Naive thymus-derived CD4-positive, alpha-beta T cell (primary cell): ENCODE measurements at places on chromosomes 2 and 18. TPM values are rescaled to one million over a fixed set of nuclear protein-coding genes. Genes with fewer than 3 reads are reported as not detected.
A peak's percentile ranks its signal among the peaks of the same experiment; 100 is the strongest.

The MLPH gene
- polyA plus RNA-seq = not detected

The CD207 gene
- polyA plus RNA-seq = not detected

The RMND5A gene
- 13.9 TPM for polyA plus RNA-seq

The IFT172 gene
- polyA plus RNA-seq = 4.6 TPM

The PJVK gene
- 0.44 TPM for polyA plus RNA-seq

The IL36RN gene
- not detected for polyA plus RNA-seq

The SMYD1 gene
- 0.21 TPM for polyA plus RNA-seq

The NFE2L2 gene
- 98.5 TPM for polyA plus RNA-seq

The GPR55 gene
- 1.4 TPM for polyA plus RNA-seq

The ANKAR gene
- 6.9 TPM for polyA plus RNA-seq

- H3K4me3 ChIP-seq = no peak overlapping the region
- H3K4me1 ChIP-seq = no peaks in the 10 kb centered on the region
- no peaks in the 10 kb centered on the region for H3K27me3 ChIP-seq
- no peak for DNase-seq
Observed at GRCh38 chr2:9160732-9161131, 45.9 kb upstream of the ASAP2 start.

- no peak for DNase-seq
- no peak overlapping the region for H3K27ac ChIP-seq
- H3K27me3 ChIP-seq = no peaks in the 10 kb centered on the region
- no peak overlapping the region for H3K4me3 ChIP-seq
Observed at GRCh38 chr2:80496346-80496745, 191.8 kb upstream of the LRRTM1 start.

- H3K4me1 ChIP-seq = no peaks in the 10 kb centered on the region
- no peaks in the 10 kb centered on the region for H3K36me3 ChIP-seq
- DNase-seq = no peak
- no peaks in the 10 kb centered on the region for H3K27me3 ChIP-seq
- H3K27ac ChIP-seq = no peak overlapping the region
- H3K4me3 ChIP-seq = no peak overlapping the region
Observed at GRCh38 chr18:51135795-51136194, 61.7 kb downstream of the MEX3C start.

- H3K36me3 ChIP-seq = no peaks in the 10 kb centered on the region
- H3K4me1 ChIP-seq = no peaks in the 10 kb centered on the region
- DNase-seq = no peak
- no peak overlapping the region for H3K4me3 ChIP-seq
- no peak overlapping the region for H3K27ac ChIP-seq
Observed at GRCh38 chr2:235725016-235725489, 231.2 kb downstream of the AGAP1 start.

DNA sequence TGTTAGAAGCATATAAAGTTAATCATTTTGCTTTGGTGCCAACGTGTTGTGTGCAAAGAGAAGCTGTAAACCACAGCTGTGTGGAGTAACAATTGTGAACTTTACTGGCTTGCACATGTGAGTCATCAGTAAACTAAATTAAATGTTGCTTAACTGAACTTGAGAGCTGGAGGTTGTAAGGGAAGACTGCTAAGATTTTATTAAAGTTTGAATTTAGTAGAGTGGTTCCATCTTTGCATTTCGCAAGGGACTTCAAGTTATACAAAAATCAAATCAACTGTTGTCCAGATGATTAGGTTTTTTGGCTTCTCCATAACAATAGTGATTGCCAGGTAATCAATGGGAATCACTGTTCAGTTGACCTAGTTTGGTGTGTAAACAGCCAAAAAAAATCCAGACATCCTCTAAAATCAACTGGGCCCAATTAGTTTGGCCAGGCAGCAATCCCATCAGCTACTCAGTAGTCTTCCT, 247.4 kb downstream of the MYO3B start:
- H3K27me3 ChIP-seq = no peaks in the 10 kb centered on the region
- H3K36me3 ChIP-seq = no peaks in the 10 kb centered on the region
- no peak overlapping the region for H3K4me3 ChIP-seq

DNA sequence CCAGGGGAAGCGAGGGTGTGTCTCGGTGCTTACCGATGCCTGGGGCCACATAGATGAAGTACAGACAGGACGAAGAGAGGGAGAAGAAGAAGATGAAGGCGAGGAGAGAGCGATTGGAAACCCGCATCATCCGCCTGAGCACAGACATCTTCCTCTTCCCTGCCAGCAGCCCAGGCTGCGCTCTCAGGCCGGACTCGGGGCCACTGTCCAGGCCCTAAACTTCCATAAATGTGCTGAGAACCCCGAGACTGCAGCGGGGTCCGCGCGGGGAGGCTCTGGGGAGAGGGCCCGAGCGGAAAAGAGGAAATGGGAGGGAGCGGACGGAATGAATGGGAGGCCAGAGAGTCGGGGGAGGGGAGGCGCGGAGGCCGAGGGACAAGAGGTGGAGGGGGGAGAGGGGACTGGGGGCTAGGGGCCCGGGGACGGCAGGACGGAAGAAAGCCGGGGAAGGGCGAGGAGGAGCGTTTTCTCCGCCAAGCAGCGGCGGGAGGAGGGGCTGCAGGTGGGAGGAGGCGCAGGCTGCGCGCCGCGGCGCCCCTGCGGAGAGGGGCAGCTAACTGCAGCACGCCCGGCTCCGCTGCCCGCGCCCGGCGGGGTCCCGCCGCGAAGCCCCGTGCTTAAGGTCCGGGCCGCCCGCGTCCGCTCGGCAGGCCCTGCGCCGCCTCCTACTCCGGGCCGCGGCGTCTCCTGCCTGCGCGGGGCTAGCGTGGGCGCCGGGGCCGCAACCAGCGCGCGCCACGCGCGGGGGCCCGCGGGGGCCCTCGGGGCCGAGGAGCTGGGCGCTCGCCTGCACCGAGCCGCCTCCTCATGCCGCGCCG, at the start of gene B4GALT6:
TSS of gene B4GALT6 (minus strand) at position 303 of the 818 bp plus-strand sequence. CDS start at position 148, 155 bp downstream.
- no peaks in the 10 kb centered on the region for H3K36me3 ChIP-seq
- peak within 1 kb of the TSS; percentile 24 for H3K4me3 ChIP-seq
- DNase-seq = no peak
- H3K4me1 ChIP-seq = no peaks in the 10 kb centered on the region

GRCh38 chr2:225002039-225002655, 40.1 kb downstream of the DOCK10 start:
- H3K27ac ChIP-seq = peak overlapping the region; percentile 23
- H3K27me3 ChIP-seq = no peaks in the 10 kb centered on the region
- peak; percentile 72 for DNase-seq
- no peaks in the 10 kb centered on the region for H3K36me3 ChIP-seq

DNA sequence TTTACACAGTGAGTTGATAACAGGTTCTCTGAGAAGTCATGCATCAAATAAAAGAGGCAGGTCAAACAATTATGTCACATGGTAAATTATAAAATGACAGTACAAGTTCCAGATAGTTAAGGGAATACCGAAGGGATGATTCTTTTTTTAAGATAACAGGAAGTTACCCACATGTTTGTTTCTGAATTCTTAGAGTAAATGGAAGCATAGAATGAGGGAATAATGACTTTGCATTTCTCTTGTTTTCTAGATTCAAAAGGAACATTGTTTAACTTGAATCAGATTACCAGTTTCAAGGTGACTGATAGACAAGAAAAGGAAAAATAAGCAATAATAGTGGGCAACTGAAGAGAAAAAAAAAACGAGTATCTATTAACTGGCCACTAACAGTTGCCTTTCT, 124.5 kb downstream of the MIB1 start:
- H3K27me3 ChIP-seq = no peaks in the 10 kb centered on the region
- no peaks in the 10 kb centered on the region for H3K4me1 ChIP-seq
- H3K4me3 ChIP-seq = no peak overlapping the region
- DNase-seq = no peak
- H3K27ac ChIP-seq = no peak overlapping the region
- peaks cover 13% of the 10 kb centered on the region for H3K36me3 ChIP-seq

GRCh38 chr2:18063826-18064470, 185.5 kb downstream of the KCNS3 start:
- no peak for DNase-seq
- H3K27ac ChIP-seq = no peak overlapping the region
- H3K4me1 ChIP-seq = no peaks in the 10 kb centered on the region
- no peaks in the 10 kb centered on the region for H3K36me3 ChIP-seq
- no peak overlapping the region for H3K4me3 ChIP-seq
- H3K27me3 ChIP-seq = no peaks in the 10 kb centered on the region

DNA sequence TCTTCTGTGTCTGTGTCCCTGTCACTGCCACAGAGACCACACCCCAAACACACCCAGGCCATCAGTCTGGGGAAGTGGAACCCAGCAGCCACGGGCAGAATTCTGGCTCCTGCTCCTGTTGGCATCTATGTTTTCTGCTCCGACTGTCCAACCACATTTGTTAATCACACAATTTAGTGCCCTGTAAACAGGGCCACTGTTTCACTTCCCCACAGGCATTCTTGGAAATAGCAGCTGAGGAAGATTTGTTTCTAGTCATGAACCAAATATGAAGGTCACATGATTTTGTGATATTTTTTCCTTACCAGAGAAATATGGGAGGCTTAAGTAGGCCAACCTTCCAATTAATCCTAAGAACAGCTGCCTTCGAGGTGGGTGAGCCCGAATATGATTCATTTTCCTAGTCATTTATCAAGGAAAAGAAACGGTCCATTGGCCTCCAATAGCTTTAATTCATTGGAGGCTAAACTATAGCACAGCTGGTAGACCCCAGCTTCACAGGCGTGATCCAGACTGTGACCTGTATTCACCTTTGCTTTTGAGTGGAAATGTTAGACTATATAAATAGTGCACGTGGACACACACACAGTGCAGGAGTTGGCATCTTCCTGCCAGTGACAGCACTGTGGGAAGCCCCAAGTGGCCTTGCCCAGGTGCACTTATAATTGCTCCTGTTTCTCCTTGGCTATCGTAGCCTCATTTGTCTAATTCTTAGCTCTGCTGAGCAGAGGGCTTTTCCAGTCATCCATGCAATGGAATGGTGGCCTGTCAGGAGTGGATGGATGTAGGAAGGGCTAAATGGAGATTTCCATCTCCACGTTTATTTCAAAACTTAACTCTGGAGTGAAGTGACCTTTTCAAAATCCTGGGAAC, 267.9 kb downstream of the LPIN1 start:
- no peaks in the 10 kb centered on the region for H3K4me1 ChIP-seq
- H3K27ac ChIP-seq = no peak overlapping the region
- no peak for DNase-seq
- no peaks in the 10 kb centered on the region for H3K36me3 ChIP-seq

GRCh38 chr2:108910541-108911396, 78.3 kb downstream of the EDAR start:
- DNase-seq = no peak
- no peak overlapping the region for H3K4me3 ChIP-seq
- H3K27ac ChIP-seq = no peak overlapping the region
- no peaks in the 10 kb centered on the region for H3K4me1 ChIP-seq
- H3K27me3 ChIP-seq = no peaks in the 10 kb centered on the region

DNA sequence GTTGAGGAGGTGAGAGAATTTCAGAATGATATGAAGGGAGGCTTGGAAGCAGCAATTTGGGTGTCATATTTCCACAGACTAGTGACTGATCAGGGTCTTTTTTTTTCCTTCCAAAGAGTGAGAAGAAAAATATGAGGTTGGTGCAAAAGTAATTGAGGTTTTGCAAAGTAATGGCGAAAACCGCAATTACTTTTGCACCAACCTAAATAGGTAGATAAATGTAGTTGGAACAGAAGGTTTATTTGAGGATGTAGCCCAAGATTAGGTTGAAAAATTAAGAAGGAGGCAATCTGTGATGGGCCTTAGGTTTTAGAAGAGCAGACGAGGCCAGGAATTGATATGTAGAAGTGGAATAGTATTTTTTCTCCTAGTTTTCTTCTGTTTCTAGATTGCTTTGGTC, 7.8 kb upstream of the LTBP1 start:
- H3K27ac ChIP-seq = no peak overlapping the region
- no peaks in the 10 kb centered on the region for H3K4me1 ChIP-seq
- no peak for DNase-seq
- no peaks in the 10 kb centered on the region for H3K36me3 ChIP-seq
- H3K4me3 ChIP-seq = no peak overlapping the region

GRCh38 chr2:98281607-98282006, 64.6 kb upstream of the CNGA3 start:
- no peak overlapping the region for H3K4me3 ChIP-seq
- peaks cover 3% of the 10 kb centered on the region for H3K27me3 ChIP-seq
- no peak overlapping the region for H3K27ac ChIP-seq
- H3K4me1 ChIP-seq = no peaks in the 10 kb centered on the region

DNA sequence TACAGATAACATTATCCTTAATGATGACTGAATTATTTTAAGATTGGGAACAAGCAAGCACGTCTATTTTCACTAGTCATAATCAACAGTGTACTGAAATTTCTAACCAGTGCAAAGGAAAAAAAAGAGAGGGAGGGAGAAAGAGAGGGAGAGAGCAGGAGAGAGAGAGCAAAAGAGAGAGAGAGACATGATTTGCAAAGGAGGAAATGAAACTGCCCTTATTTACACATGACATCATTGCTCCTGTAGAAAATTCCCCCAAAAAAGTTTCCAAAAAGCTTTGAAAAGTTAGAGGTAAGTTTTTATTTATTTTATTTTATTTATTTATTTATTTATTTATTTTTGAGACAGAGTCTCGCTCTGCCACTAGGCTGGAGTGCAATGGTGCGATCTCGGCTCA, 355.3 kb upstream of the CELF4 start:
- no peaks in the 10 kb centered on the region for H3K4me1 ChIP-seq
- no peak overlapping the region for H3K4me3 ChIP-seq
- H3K27me3 ChIP-seq = no peaks in the 10 kb centered on the region
- no peak overlapping the region for H3K27ac ChIP-seq
- no peaks in the 10 kb centered on the region for H3K36me3 ChIP-seq
- DNase-seq = no peak

- no peaks in the 10 kb centered on the region for H3K36me3 ChIP-seq
- H3K27me3 ChIP-seq = no peaks in the 10 kb centered on the region
- H3K4me1 ChIP-seq = no peaks in the 10 kb centered on the region
- no peak for DNase-seq
- H3K27ac ChIP-seq = no peak overlapping the region
Observed at GRCh38 chr2:109270505-109271312, 141.7 kb downstream of the SH3RF3 start.

DNA sequence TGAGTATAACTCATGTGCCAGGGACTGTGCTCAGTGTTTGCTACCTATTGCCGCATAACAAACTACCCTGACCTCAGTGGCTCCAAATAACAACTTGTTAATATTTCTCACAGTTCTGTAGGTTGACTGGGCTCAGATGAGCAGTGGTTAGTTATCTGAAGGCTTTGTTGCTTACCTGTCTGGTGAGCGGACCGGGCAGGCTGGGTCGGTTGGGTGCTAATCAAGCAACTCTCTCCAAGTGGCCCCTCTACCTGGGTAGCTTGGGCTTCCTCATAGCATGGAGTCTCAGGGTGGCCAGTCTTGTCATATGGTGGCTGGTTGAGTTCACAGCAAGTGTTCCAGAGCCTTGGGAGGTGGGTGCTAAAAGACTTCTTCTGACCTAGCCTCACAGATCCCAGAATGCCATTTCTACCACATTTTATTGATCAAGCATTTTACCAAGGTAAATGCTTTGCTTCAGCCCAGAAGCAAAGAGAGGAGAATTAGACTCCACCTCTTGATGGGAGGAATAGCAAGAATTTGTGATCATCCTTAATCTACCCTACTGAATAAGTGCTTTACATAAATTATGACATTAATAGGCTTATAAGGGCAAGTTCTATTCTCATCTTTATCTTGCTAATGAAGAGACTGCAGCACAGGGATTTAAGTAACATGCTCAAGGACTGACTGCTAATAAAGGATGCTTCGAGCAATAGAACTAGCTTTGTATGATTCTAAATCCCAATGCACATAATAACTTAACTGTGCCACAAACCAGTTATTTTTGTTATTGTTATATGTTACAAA, 16.9 kb downstream of the RAB31 start:
- H3K4me3 ChIP-seq = no peak overlapping the region
- H3K4me1 ChIP-seq = no peaks in the 10 kb centered on the region
- H3K36me3 ChIP-seq = no peaks in the 10 kb centered on the region
- DNase-seq = no peak
- H3K27ac ChIP-seq = no peak overlapping the region
